ENCODE measurements at places on chromosomes 13 and 19.

- DNase-seq = no peak
Observed at GRCh38 chr19:4094761-4095487, 28.2 kb upstream of the ZBTB7A start.

GRCh38 chr13:103246581-103247200 is 180.5 kb upstream of the SLC10A2 start:
- DNase-seq = no peak

- no peak for DNase-seq
Observed at GRCh38 chr13:60491531-60491930, 94.5 kb downstream of the TDRD3 start.

- no peak for DNase-seq
Observed at GRCh38 chr13:35784286-35784951, 307.9 kb upstream of the MAB21L1 start.

GRCh38 chr19:45293682-45294081 is 29.0 kb downstream of the CKM start:
- no peak for DNase-seq

DNA sequence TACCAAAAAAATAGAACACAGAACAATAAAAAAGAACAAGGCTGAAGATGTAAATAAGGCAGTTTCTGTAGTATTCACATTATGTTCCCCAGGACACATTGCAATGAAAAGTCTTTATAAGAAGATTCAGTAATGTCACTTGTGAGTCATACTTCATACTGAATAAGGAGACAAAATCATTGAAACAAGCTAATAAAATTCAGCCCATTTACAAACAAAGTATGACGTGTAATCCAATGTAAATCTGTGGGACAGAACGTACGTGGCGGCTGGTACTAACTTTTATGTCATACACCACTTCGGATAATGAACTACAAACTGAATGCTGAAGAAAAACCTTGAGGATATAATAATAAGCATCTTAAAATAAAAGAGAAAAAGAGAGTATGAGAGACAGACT is 512.8 kb upstream of the MIR17HG start:
- DNase-seq = no peak

GRCh38 chr19:39599116-39599515 is 3.2 kb upstream of the LGALS13 start:
- DNase-seq = no peak

- no peak for DNase-seq
Observed at GRCh38 chr19:39362682-39363657, 20.7 kb downstream of the SAMD4B start.

DNA sequence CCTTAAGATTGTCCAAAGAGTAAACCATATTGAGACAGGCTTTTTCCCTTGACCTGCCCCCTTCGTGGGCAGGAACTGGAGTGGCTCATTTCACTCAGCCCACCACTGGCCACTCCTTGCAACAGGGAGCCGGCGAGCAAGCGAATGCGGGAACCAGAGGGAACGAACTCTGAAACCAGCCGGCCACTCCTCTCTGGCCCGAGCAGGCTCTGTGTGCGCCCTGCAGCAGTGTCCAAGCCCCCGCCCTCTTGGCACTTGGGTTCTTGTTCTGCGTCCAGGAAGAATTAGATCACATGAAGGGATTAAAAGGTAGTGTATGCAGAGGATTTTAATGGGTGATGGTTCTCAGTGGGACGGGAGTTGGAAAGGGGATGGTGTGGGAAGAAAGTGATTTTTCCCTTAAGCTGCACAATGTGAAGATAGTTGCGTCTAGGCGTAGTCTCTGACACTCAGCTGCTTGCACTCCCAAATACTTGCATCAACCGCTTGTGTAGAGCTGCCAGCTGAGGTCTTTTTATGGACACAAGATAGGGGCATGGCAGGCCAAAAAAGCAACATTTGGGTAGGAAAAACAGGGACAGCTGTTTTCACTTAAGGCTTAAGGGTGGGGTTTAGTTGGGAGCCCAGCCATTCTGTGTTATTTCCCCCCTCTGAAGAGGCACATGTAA is 1209.7 kb upstream of the PCDH20 start:
- no peak for DNase-seq

DNA sequence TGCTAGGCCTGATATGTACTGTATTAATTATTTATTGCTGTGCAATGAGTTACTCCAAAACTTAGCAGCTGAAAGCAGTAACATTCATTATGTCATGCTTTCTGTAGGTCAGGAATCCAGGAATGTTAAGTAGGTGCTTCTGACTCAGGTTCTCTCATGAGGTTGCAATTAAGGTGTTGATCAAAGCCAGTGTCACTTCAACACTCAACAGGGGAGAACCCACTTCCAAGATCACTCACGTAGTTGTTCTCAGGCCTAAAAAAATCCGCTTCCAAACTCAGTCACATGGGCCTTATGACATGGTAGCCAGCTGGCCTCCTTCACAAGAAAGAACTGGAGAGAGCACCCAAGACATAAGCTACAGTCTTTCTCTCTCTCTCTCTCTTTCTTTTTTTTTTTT is 211.1 kb upstream of the NBEA start:
- DNase-seq = no peak

GRCh38 chr13:40664350-40665125 is 1.9 kb downstream of the FOXO1 start:
- no peak for DNase-seq

DNA sequence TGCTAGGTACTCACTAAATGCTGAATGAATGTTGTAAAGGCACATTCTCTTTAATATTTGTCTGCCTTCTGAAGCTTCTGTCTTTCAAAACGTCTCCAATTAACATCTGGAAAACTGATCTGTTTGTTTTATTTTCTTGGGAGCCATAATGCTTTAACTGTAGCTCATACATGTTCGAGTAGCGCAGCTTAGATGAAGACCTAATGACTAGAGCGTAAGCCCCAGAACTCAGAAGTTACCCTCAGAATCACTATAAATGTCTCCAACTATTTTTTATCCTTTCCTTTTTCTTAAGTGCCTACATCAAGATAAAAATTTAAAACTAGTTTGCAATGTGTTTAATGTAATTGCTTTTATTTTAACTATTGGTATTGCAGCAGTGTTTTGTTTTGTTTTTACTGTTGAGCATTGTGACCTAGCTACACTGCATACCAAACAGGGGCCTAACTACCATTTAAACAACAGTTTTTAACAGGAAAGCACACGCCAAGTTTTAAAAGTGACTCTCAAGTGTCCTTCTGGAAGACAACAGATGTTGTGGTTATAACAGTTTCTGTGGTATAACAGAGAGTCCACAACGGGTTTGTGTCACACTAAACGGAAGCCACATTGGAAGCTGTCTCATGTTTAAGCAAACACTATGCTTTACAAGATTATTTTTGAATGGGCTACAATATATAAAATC is 42.0 kb downstream of the MRPL57 start:
- no peak for DNase-seq

- DNase-seq = no peak
Observed at GRCh38 chr13:75341028-75341427, 140.9 kb downstream of the TBC1D4 start.

DNA sequence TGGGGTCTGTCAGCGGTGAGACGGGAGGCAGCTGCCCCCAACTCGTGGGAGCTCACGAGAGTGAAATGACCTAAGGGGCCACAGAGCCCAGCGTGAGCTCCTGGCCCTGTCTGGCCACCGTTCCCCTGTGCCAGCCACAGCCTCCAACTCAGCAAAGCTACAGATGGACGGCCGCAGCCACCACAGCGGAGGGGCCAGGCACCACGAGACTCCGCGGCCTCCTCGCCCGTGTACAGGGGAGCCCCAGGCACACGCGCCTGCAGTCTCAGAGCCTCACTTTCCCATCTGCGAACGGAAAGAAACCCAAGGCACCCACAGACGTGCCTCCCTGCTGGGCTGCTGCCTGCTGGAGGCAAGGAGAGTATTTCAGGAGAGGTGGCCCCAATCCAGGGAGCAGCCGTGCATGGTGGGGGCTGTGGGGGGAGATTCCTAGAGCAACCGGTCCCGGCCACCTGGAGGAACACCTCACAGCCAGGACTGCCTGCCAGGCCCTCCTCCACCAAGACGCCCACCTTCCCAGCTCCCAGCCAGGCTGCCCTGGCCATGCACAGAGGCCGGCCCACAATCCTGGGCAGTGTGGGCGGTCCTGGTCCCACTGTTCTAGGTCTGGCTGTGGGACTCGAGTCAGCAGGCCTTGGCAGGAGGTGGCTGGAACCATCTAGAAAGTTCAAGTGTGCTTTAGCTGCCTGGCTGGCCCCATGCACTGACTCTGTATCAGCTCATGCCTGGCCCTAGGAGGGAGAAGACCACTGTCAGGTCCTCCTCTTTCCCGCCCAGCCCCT is 1.9 kb downstream of the MKNK2 start:
- no peak for DNase-seq

DNA sequence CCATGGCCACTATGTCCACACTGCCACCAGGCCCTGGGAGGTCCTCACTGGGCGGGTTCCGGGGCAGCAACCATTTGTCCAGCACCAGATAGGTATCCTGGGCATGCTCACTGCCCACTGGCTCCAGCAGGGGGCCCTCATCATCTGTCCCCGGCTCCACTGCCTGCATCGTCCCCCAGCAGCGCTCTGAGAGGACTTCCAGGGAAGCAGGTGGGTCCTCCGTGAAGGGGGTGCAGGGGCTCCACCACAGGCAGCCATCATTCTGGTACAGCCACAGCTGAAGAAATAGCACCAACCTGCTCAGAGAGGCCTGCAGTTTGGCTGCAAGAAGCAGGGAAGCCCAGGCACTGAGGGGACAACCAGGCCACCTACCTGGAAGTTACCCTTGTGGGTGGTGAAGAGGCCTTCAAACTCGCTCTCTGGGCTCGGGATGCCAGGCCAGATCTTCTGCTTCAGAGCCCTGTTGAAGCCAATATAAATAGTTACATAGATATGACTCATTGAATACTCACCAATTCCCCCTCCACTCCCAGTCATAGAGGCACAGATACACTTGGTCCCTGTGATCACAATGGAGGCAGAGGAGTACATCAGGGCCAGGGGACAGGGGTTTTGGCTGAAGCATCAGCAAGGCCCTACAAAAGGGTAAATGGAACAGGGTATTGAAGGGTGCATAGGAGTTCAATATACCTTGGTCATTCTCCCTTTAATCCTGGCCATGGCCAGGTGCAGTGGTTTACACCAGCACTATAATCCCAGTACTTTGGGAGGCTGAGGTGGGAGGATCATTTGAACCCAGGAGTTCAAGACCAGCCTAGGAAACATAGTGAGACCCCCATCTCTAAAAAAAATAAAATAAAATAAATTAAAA is 4.1 kb downstream of the SWSAP1 start:
- no peak for DNase-seq

- no peak for DNase-seq
Observed at GRCh38 chr13:52811841-52812240, 36.6 kb downstream of the PCDH8 start.

DNA sequence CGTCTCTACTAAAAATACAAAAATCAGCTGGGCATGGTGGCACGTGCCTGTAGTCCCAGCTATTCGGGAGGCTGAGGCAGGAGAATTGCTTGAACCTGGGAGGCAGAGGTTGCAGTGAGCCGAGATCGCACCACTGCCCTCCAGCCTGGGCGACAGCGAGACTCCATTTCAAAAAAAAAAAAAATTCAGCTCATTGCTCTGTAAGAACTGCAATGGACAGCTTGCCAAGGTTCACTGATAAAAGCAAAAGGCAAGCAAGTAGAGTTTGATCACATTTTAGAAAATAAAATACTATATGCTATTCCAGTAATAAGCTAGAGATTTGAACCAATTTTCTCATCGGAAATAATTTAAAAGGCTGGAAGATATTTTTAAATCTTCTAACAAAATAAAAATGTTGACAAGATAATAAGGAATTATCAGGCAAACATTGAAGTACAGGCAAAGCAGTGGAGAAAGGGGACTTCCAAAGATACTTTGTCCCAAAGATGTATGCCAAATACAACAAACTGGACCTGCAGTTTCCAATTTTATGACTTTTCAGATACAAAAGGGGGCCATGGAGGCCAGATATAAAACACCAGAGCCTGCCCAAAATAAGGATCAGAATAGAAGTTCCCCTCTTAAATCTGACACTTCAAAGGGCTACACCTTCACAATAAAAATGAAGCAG is 29.6 kb downstream of the SLC6A16 start:
- DNase-seq = no peak

GRCh38 chr13:50291611-50292010 is 276.4 kb downstream of the KCNRG start:
- no peak for DNase-seq

DNA sequence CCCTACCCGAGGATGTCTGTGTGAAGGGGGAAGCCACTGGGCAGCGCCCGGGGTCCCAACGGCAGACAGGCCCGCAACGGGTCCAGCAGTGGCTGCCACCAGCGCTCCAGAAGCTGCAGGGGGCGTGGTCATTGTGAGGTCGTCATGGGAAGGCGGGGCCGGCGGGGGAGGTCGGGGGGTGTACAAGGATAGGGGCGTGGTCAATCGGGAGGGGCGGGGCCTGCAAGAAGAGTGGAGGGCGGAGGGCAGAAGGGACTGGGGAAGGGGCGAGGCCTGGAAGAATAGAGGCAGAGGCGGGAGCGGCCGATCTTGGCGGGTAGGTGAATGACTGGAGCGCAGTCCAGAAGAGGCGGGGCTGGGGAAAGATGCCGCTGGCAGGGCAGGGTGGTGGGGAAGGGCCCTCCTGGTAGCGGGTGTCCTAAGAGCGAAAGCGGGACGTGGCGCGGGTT is 4.4 kb downstream of the FUZ start:
- DNase-seq = peak; percentile 63

DNA sequence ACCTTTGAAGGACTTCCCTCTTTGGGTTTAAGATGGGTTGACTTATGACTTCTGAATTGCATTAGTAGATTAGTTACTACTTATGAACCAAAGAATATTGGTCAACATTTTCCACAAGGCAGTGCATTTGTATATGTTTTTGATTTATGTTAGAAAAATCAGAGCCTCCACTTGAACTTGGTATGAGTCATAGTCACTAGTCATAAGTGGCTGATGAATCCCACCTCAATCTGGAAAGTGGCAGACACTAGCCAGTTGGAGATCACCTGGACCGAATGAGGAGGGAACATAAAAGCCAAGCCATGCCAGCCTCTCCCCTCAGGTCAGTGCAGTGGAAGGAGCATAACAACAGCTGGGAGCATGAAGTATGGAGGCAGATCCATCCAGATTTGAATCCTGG is 39.3 kb upstream of the SPART start:
- no peak for DNase-seq

GRCh38 chr19:7883796-7884570 is 4.3 kb upstream of the LRRC8E start:
- no peak for DNase-seq

- no peak for DNase-seq
Observed at GRCh38 chr19:31531326-31531725, 182.1 kb upstream of the TSHZ3 start.

DNA sequence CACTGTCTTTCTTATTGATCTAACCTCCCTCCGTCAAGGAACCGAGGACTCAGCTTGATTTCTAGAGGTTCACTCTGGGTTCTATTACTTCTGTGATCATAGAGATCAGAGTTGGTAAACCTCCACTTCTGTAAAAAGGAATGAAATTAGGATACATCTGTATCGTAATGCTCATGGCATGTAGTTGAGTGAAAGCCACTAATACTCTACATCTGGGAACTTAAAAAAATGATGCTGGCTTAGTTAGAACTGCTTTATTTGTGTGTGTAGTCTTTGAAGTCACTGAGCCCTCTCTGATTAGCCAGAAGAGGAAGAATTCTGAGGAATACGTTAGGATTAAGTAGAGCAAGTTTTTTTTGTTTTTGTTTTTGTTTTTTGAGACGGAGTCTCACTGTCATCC is 140.8 kb downstream of the GGACT start:
- DNase-seq = no peak

Measured in NCI-H2107 (cell line).